ENCODE measurements at places on chromosomes 16 and 17.

- no peak for DNase-seq
Measured at GRCh38 chr16:80273635-80274538, 266.9 kb upstream of the DYNLRB2 start.

DNA sequence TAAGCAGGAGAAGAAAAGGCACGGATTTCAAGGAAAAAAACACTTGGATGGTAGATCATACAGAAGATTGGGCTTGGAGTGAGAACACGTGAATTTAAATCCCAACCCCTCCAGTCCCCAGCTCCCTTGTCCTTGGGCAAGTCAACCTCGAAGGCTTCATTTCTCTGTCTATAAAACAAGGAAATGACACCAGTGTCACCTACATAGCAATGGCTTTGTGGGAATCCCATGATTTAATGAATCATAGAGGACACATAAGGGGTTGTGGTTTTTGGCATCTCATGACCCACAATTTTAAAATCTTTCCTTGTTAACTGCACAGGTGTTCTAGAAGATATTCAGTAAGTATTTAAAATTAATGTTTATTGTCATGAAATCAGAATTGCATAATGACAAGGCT lies 8.2 kb upstream of the CCL2 start:
- no peak for DNase-seq

DNA sequence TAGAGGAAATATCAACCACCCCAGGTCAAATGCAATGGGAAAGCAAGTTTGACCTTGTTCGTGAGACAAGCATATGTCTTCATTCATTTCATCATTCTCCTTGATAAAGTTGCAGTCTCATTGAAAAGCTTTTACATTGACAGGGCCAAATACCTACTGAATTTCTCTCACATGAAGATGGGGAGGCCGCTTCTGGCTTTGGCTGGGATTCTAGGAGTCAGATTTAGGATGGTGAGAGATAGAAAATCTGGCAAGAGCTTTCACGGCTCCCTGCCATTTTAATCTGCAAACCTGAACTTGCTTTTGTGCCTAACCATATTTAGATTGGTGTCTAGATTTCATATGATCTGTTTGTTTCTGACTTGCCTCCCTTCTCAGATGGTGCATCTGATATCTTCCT lies 88.0 kb downstream of the TMEM100 start:
- no peak for DNase-seq

- no peak for DNase-seq
Measured at GRCh38 chr17:54795046-54795445, 105.6 kb upstream of the TOM1L1 start.

DNA sequence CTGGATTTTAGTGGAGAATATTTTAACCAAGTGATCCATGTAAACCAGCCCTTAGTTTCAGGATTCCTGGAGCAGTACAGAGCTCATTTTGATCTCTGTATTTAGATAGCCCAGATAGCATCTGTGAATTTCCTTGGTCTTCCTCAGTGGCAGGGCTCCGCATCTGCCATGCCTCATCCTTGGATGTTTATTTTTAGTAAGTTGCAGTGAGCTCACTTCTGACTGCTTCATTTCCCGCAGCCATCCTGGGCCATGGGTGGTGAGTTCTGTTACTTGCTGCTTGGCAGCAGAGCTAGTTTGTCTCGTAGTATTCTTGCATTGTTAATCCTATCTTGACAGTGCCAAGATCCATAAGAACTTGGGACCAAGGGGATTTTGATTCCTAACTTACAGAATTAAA lies 33.7 kb downstream of the IST1 start:
- no peak for DNase-seq

- DNase-seq, result no peak
Measured at GRCh38 chr16:79823639-79824038, 223.1 kb upstream of the MAF start.

DNA sequence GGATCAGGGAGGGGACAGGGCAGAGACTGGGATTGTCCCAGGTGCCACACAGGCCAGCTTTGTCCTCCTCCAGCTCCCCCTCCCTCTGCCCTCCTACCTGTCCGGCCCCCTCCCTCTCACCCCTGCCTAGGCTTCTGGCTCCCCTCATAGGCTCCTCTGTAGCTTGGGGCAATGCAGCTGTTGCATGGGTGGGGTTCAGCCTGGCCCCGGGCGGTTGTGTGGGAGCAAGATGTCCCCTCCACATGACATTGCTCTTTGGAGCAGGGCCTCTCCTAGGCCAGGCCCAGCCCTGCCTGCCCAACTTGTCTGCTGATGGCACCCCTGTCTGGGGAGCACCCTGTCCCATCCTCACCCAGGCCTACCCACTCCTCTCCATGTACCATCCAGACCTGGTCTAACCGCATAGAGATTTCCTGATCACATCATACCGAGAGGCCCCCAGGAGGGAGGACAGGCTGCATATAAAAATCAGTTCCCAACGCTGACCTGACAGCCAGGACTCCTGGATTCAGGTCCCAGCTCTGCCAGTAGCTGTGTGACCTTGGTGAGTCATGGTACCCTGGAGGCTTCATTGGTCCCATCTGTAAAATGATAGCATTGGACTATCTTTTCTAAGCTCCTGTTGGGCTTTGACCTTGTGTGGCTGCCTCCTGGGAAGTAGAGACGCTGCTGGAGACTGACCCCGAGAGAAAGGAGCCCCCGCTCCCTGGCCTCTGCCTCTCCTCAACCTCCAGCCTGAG lies 48.8 kb upstream of the DLX4 start:
- DNase-seq, result no peak

DNA sequence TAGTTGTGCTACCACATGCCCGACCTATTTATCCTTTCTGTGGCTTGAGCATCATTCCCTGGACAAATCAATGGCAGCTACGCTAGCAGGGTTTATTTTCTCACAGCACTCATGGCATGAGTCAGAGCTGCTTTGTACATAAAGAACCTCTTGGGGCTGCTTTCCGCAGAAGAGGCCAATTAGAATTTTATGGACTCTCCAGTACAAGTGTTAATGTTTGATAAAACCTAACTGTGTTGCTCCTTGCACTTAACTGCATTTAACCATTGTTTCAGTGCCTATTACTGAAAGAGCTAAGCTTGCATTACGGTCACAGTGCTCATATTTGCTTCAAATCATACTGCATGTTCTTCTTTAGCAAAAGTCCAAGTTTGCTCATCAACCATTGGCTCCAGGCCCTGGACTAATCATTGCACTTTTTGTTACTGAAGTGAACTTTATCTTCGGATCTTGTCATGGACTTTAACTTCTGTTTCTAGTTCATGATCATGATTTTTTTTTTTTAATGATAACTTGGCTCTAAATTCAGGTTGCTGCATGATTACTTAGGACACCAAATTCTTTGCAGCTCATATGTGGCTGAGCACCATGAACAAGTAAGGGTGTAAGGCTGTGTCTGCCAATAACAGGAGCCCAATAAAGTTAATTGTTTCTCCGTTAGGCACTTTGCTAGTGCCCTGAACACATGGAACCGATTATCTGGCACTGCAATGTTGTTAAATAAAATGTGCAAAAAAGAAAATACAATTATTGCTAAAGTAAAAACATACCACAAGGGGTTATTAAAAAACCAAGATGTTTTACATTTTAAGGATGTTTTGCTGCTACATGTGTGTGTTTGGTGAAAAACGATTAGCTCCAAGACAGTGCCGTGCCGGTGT lies 492.2 kb downstream of the KCNJ2 start:
- DNase-seq, result no peak

- DNase-seq, result no peak
Measured at GRCh38 chr16:69260019-69260418, 51.1 kb upstream of the VPS4A start.

DNA sequence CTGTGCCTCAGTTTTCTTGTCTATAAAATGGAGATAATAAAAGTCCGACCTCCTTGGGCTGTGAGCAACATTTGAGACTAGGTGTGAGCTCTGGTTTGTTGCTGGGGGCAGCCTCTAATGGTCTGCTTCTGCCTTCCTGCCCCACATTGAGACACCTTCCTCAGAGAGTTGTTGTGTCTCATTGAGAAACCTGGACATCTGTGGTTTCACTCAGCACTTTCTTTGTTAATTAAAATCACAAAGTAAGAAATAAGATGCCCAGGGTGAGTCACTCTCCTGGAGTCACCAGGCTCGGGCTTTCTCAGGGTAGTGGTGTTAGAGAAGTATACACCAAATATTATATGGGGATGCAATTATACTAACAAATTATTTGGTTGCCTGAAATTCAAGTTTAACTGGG lies 389.2 kb upstream of the SALL1 start:
- no peak for DNase-seq

DNA sequence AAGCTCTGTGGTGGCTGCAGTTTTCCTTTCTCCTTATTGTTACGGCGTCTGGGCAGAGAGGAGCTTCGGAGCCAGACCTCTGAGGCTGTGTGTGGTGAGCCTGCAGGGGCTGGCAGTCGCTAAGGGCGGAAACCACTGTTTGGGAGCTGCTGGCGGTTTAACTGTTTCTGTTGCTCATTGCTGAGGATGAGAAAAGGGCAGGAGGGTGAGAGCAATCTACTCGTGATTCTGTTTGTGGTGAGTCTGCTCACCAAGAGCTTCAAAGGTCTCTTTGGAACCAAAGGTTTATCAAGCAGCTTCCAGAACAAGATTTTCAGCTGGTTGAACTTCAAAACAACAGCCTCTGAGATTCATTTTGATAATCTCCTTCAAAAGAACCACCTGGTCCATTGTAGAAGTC lies 143.9 kb downstream of the ANKFN1 start:
- no peak for DNase-seq

DNA sequence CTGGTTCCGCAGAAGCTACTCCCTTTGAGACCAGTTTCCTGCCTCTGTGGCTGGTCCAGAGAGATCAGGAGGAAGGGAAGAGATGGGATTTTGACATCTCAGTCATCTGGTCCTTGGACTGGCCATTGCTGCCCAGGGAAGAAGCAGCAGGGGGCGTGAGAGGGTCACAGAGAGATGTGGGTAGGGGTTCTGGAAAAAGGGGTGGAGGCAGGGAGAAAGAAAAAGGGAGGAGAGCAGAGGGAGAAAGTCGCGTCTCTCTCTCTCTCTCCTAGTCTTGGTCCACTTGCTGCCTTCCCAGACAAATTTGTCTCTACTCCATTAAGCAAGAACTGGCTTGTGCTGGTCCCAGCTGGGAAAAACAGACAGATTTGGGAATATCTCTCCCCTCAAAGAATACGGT lies 4.4 kb downstream of the SHBG start:
- no peak for DNase-seq

- DNase-seq, result no peak
Measured at GRCh38 chr17:79114458-79115301, 40.1 kb downstream of the ENGASE start.

GRCh38 chr17:44281570-44281969 lies 13.6 kb upstream of the SLC4A1 start:
- no peak for DNase-seq

GRCh38 chr16:11177578-11178160 lies 78.3 kb downstream of the SOCS1 start:
- no peak for DNase-seq

GRCh38 chr16:28285649-28286048 lies 6.7 kb upstream of the SBK1 start:
- DNase-seq, result no peak

DNA sequence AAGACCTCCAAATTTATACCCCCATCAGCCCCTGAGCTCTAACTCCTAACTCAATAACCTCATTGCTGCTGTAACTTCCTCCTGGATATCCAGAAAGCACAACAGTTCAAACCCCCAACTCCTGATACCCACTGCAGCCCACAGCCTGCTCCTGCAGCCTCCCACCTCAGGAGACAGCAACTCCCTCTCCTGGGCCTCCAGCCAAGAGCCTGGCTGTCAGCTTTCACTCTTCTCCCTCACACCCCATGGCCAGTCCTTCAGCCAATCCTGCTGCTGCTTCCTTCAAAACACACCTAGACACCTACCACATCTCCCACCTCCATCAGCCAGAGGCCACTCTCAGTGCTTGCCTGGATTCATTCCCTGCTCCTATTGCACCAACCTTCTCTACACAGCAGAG lies 5.4 kb downstream of the GINS2 start:
- no peak for DNase-seq

DNA sequence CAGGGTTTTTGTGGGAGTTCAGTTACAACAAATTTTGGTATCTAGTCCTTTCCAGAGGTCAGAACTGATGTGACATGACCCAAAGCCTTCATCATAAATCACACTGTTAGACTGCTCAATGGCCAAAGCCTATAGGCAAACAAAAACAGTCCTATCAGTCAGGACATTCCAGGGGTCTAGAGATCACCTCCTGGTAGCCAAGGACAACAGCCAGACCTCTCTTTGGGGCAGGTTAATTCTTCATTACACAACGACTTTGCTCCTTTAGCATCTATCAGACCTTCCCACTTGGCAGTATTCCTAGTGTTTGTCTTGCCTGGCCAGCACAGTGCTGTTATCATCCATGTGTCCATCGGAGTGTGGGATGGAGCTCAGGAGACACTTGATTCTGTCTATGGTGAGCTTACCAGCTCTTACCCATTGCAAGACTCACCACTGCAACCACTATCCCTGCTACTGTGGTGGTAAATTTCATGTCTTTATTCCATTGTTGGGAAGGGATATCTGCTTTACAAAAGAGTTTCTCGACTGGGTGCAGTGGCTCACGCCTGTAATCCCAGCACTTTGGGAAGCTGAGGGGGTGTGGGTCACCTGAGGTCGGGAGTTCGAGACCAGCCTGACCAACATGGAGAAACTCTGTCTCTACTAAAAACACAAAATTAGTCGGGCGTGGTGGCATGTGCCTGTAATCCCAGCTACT lies 95.5 kb upstream of the DHX40 start:
- no peak for DNase-seq

DNA sequence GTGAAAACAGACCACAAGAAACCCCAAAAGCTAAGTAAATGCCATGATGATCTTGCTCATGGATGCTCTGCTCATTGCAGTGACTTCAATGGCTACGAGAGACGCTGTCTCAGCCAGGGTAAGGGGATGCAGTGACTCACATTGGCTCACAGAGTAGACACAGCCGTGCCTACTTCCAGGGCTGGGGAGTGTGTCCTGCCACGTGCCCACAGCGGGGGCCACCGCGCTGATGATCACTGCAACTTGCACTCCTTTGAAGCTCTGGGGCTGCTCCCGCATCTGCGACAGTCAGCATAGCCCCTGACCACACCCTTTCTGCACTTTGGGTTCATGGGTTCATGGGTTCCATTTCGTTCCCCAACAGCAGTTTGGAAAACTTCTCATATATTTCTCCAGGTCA lies 231.4 kb upstream of the RPL38 start:
- DNase-seq, result no peak

DNA sequence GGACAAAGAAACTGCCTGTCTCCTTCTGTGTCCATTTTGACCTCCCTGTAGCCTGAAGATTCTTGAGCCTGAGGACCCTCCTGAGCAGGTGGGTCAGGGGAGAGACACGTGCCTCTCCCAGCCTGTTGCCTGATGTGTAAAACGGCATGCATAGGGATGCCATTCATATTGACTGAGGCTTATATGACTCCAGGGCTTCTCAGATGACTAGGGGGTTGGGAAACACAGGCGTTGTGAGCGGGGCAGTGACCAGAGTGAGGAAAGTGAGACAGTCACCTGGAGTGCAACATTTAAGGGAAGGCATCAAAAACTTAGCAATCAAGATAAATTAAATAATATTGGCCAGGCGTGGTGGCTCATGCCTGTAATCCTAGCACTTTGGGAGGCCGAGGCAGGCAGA lies 5.1 kb upstream of the SLC16A5 start:
- DNase-seq, result no peak
